ENCODE measurements at places on chromosomes 11 and 22.

GRCh38 chr22:45640941-45641621 lies 30.6 kb upstream of the ATXN10 start:
- no peak for DNase-seq

GRCh38 chr11:126502982-126503381 lies 147.5 kb downstream of the ST3GAL4 start:
- no peak for DNase-seq

DNA sequence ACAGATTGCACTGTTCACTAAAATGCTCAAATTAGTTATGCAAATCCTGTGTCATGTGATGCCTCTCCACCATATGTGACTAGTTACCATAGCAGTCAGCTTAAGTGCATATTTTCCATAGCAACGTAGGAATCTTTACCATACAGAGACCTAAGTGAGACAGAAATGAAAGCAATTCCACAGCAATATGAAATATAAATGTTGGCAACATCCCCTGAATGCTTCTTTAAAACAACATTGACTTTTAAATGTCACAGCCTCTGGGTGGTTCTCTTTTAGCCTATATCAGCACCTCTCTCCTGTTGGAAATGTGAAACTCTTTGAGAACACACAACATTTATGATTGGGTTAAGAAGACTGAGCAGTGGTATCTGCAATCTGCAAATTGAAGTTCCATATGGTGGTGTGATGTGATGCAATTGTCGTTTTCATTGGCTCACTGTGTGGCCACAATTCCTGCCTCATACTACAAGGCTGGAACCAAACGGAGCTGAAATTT lies 814.6 kb downstream of the DLG2 start:
- DNase-seq: no peak

DNA sequence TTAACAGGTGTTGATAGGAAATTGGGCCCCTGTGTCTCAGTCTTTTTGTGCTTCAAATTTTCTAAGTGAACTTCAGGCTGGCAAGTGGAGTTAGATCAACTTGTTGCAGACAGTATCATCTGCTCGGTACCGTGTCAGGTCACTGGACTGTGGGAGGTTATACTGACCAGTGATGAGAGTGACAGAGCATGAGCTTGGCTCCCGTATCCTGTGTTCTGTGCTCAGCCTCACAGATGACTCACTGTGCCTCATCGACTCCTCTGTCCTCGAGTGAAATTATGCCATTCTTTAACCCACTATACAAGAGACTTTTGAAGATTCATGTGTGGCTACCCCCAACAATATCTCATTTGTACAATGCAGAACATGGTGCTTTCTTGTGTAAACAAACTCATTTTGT lies 7.9 kb downstream of the GRAP2 start:
- DNase-seq: no peak

DNA sequence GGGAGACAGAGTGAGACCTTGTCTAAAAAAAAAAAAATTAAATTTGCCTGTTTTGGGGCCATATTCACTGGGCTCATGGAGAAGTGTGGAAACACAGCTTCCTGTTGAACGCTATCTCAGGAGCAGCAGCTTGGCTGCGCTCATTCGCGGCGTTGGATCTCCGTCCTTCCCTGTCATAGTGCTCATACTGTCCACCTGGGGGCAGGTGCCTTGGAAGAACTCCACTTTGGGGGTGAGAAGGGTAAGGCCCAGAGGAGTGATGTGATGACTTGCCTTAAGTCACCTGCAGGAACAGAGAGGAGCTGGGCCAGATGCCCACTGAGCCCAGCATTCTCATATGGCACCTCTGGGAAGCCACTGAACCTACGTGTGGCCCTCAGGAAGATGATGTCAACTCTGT lies 82.8 kb downstream of the CABIN1 start:
- DNase-seq: no peak

- no peak for DNase-seq
Observed at GRCh38 chr11:66593303-66593635, 284 bp downstream of the CCS start.

GRCh38 chr22:35838855-35839576 lies 121.3 kb downstream of the APOL5 start:
- peak; percentile 61 for DNase-seq

GRCh38 chr11:109422870-109423465 lies 978 bp downstream of the C11orf87 start:
- peak; percentile 19 for DNase-seq

- no peak for DNase-seq
Observed at GRCh38 chr22:47842119-47842518, 1079.7 kb downstream of the TBC1D22A start.

GRCh38 chr11:77196961-77197360 lies 68.9 kb downstream of the MYO7A start:
- DNase-seq: no peak

Data from SHP77 (cell line).